Fibroblast of lung (primary cell): ENCODE measurements at places on chromosomes 12 and 14. TPM values are rescaled to one million over a fixed set of nuclear protein-coding genes. Genes with fewer than 3 reads are reported as not detected.
A peak's percentile ranks its signal among the peaks of the same experiment; 100 is the strongest.

DNA sequence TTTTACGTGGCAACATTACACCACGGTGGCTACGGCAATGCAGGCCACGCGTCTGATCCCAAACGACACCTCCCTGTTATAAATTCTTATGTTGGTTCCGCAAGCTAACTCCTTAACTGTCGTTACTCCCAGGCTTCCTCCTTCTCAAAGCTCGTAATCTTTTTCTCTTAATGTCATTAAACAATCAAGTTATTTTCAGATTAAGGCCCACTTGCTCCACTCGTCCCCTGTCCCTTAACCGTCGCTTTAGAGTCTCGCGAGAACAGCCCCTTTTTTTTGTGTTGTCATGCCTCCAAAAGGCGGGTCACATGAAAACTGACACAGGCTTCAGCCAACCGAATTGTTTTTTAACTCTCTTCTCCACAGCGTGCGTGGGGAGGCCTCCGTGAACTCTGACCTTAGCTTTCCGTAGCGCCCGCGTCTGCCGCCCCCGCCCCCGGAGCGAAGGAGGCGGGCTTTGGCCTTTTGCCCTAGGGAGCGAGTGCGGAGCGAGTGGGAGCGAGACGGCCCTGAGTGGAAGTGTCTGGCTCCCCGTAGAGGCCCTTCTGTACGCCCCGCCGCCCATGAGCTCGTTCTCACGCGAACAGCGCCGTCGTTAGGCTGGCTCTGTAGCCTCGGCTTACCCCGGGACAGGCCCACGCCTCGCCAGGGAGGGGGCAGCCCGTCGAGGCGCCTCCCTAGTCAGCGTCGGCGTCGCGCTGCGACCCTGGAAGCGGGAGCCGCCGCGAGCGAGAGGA lies at the start of gene CAND1:
Gene CAND1, plus strand, starts transcription at position 463 of the 737 bp plus-strand sequence. CDS start 360 bp downstream, outside the sequence.
- no peaks in the 10 kb centered on the region for H3K27me3 ChIP-seq
- H3K36me3 ChIP-seq: no peaks in the 10 kb centered on the region
- no peaks in the 10 kb centered on the region for H3K4me1 ChIP-seq
- DNase-seq: peak; percentile 100

DNA sequence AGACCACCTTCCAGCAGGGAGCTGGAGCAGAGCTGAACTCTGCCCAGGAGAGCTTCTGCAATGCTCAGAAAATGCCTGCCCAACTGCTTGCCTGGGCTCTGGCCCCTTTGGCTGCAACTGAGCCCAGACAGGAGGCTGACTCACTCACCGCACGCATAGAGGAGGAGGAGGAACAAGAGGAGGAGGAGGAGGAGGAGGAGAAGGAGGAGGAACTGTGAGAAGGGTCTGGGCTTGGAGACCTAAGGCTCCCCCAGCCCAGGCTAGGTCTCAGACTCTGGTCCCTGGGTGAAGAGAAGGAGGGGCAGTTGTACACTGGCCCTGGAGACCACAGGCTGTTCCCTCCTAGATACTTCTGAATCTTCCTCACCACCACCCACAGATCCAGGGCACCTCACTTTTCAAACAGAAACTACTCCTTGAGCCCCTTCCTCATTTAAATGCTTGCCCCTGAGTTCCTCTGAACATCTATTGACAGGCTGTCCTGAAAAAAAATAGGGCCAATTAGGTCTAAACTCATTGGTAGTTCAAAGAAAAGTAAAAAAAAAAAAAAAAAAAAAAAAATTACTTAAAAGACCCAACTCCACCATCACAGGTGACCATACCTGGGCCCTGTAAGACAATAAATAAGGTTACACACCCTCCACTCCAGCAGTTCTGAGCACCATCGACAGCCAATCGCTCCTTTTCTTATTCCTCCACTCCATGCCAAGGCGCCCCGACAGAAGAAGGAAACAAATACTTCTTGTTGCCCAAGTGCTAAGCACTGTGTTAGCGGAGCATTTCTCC lies 674 bp downstream of the VDR start:
- DNase-seq: peak; percentile 89
- H3K4me3 ChIP-seq: peak overlapping the region; percentile 92
- H3K4me1 ChIP-seq: peaks cover 19% of the 10 kb centered on the region
- peaks cover 3% of the 10 kb centered on the region for H3K36me3 ChIP-seq
- H3K27me3 ChIP-seq: peaks cover 20% of the 10 kb centered on the region

GRCh38 chr12:111578276-111578970 lies 20.7 kb downstream of the ATXN2 start:
- peak overlapping the region; percentile 6 for H3K27ac ChIP-seq
- peak; percentile 90 for DNase-seq
- H3K4me1 ChIP-seq: peaks cover 4% of the 10 kb centered on the region

DNA sequence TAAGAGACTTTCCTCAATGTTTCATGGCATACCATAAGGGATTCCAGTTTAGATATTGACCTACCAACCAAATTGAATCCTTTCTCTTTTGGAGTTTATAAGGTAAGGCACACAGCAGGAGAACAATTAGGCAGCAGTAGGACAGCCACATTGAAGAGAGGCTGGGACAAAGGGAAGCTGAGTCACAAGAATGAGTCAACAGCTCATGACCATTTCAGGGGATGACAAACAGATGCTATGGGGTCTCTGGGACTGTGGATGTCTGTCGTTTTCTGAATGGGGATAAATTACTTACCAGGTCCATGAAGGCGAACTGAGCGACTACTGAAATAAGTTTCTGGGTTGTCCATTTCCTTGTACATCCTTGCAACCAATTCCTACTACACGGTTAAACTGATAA lies 48.6 kb upstream of the E2F7 start:
- H3K4me3 ChIP-seq: no peak overlapping the region
- H3K27me3 ChIP-seq: no peaks in the 10 kb centered on the region
- H3K36me3 ChIP-seq: no peaks in the 10 kb centered on the region
- peak; percentile 39 for DNase-seq
- H3K4me1 ChIP-seq: peaks cover 11% of the 10 kb centered on the region

DNA sequence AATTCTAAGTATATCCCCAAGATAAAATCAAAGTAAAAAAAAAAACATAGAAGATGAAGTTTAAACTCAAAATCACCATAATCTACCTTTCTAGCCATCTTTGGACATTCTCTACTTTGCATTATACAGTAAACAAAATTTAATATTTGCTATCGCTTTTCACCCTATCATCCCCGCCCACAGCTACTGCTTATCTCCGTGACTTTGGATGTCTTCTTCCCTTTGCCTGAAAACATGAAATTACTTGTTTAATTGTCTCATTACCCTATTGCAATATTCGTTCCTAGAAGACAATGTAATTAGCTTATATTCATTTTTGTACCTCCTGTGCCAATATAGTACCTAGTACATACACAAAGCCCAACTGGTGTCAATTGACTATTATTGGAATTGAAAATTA lies 9.3 kb downstream of the SYNJ2BP start:
- no peak overlapping the region for H3K27ac ChIP-seq
- H3K4me3 ChIP-seq: no peak overlapping the region
- H3K27me3 ChIP-seq: no peaks in the 10 kb centered on the region
- H3K36me3 ChIP-seq: no peaks in the 10 kb centered on the region
- no peaks in the 10 kb centered on the region for H3K4me1 ChIP-seq

DNA sequence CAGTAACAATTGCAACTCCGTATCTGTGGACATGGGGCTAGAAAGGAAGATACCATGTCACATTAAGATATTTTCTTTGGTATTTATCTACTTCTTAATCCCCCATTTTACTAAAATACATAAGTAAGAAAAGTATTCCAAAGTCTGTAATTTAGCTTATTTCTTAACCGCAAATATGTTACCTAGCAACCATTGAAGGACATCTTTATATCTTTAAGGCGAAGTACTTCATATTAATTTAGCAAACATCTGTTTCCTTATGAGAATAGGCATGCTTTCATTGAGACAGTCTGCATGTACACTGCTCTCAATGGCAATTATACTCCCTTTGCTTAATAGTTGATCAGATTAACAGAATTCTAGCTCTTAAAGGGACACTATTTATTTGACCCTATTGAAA lies 88.8 kb downstream of the NAV3 start:
- H3K27ac ChIP-seq: no peak overlapping the region
- no peaks in the 10 kb centered on the region for H3K4me1 ChIP-seq
- H3K36me3 ChIP-seq: no peaks in the 10 kb centered on the region

KRT73 gene
- total RNA-seq: not detected in 2 replicates

ITGB7 gene
- total RNA-seq: 0.26 and 0.50 TPM in 2 replicates
